ENCODE measurements at places on chromosomes 3 and 15. TPM values are rescaled to one million over a fixed set of nuclear protein-coding genes. Genes with fewer than 3 reads are reported as not detected.

The ERICH6 gene
- not detected for total RNA-seq

The FBXW12 gene
- total RNA-seq, result not detected

The MUC20 gene
- total RNA-seq, result 0.73 TPM

The RHOV gene
- total RNA-seq, result 6.0 TPM

The NME9 gene
- total RNA-seq, result 0.42 TPM

The MRAS gene
- total RNA-seq, result 10.5 TPM

The FBXO40 gene
- not detected for total RNA-seq

The GOLGA8J gene
- total RNA-seq, result 0.06 TPM

The CLEC3B gene
- not detected for total RNA-seq
